ENCODE measurements at places on chromosomes 16 and 17.

DNA sequence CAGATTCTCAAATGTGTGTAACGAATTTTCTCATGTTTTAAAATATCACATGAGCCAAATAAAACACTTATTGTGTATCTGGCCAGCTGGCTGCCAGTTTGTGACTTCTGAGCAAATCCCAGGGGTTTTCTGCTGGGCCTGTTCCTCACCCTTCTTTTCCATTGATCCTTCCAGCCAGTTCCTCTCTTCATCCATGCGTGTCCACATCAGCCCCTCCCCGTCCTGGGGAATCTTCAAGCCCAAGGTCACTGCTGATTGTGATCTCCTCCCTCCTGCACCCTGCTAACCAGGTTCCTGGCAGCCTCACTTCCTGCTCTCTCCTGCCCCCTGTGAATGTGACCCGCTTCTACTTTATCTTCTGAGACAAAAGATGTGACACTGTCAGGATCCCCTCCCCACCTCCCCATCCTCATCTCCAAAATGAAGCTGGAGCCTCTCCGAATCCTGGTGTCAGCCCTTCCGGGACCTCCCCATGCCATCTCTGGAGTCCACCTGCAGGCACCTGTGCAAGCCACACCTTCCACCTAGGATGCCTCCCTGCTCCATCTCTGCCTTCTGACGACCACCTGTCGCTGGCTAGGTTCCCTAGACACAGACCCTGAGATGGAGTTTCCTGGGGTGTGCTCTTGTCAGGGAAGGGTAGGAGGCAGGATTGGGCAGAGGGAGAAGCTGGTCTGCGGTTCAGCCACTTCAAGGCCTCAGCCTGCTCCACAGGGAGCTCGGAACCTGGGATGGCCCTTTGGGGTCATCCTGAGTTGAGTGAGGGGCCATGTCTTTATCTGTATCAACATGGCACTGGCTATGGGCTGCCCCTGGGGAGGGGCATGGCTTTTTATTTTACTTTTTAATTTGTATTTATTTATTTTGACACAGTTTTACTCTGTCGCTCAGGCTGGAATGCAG is 205.1 kb downstream of the KATNIP start:
- no peak for DNase-seq

- no peak for DNase-seq
Observed at GRCh38 chr16:89449726-89450335, 40.5 kb downstream of the ANKRD11 start.

- DNase-seq = no peak
Observed at GRCh38 chr16:78942625-78943245, 657.8 kb downstream of the MAF start.

DNA sequence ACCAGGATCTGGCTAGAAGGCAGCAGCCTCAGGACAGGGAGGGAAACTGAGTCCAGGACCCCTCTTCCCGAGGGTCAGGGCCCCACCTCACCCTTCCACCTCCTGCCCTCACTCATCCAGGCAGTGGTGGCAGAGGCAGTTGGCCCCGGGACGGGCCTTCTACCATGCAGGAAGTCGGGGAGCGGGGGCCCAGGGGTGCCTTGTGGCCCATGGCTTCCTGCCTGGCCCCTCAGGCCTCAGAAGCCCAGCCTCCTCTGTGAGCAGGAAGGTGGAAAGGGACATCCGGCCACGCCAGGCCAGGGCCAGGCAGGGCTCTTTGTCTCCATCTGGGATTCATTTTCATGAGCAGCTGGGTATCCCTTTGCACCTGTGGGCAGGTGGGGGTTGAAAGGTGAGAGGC is 58.5 kb downstream of the BAHCC1 start:
- DNase-seq = no peak

DNA sequence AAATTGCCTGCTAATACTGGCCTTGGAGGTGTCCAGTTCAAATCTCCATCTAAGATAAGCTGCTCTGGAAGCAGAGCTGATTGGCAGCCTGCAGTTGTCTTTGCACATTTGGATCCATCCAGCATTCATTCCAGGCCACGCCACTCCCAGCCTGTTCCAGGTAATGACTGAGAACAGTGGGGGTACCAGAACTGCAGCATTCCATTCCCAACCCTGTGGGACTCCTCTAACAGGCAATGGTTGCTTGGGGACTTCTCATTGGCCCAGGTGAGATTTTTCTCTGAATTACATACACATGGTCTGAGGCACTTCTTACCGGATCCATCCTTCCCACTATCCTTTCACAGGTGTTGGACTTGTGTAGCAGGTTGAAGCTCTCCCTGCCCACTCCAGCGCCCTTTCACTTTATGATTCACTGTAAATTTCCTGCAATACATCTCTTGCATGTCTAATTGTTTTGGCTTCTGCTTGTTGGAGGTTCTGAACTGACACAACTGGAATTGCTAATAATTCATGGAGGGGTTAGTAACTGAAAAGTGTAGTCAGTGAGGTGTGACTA is 206.1 kb upstream of the ZFHX3 start:
- DNase-seq = no peak
